ENCODE measurements at places on chromosomes 13 and 19. TPM values are rescaled to one million over a fixed set of nuclear protein-coding genes. Genes with fewer than 3 reads are reported as not detected.

Gene ERICH4
- not detected for total RNA-seq

Gene GNA15
- total RNA-seq: 8.7 TPM

Gene PLIN4
- 2.2 TPM for total RNA-seq

Gene TRPM4
- 89.1 TPM for total RNA-seq

Gene CFAP97D2
- total RNA-seq: not detected

Gene LENG9
- total RNA-seq: 6.8 TPM

Gene CEACAM20
- not detected for total RNA-seq

Gene PGPEP1
- 54.5 TPM for total RNA-seq

Gene CPB2
- not detected for total RNA-seq

Gene VMAC
- total RNA-seq: 8.7 TPM

Data from kidney (tissue), 22 donors.